ENCODE measurements at places on chromosomes 3 and 15. TPM values are rescaled to one million over a fixed set of nuclear protein-coding genes. Genes with fewer than 3 reads are reported as not detected.

CAND2 gene
- total RNA-seq: 33.2 TPM

- DNase-seq: no peak
These were observed 713.3 kb downstream of the GBE1 start for GRCh38 chr3:81048058-81048665.

AQR gene
- 13.5 TPM for total RNA-seq

GOLGA8M gene
- total RNA-seq: 3.0 TPM
